AG09309 (cell line): ENCODE measurements at places on chromosomes 16 and 17.

DNA sequence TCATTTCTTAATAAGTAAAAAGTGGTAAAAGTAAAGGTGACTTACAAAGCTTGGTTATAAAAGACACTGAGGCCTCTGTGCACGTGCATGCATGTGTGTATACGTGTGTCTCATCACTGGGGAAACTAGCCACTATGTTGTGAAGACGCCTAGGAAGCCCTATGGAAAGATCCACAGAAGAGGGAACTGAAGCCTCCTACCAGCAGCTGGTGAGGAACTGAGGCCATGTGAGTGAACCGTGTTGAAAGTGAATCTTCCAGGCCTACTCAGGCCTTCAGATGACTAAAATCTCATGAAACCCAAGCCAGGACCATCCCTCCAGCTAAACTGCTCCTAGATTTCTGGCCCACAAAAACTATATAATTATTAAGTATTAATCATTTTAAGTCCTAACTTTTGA lies 23.7 kb downstream of the PHLPP2 start:
- no peak for DNase-seq

DNA sequence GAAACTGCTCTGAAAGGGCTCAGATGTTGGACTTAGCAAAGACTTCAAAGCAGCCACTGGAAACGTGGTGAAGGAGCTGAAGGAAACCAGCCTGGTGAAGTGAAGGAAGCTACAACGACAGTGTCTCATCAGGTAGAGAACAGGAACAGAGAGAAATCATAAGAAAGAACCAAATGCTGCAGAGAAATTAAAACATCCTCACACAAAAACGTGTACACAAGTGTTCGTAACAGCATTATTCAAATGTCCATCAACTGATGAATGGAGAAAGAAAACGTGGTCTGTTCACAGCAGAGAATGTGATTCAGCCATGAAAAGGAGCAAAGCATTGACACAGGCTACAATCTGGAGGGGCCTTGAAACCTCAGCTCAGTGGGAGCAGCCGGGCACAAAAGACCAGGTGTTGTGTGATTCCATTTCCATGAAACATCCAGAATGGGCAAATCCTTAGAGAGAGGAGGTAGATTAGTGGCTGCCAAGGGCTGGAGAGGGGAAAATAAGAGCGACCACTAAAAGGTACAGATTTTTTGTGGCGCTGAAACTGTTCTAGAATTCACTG lies 26.9 kb downstream of the IFT140 start:
- no peak for DNase-seq

GRCh38 chr16:50270510-50271147 lies 4.3 kb downstream of the ADCY7 start:
- no peak for DNase-seq

DNA sequence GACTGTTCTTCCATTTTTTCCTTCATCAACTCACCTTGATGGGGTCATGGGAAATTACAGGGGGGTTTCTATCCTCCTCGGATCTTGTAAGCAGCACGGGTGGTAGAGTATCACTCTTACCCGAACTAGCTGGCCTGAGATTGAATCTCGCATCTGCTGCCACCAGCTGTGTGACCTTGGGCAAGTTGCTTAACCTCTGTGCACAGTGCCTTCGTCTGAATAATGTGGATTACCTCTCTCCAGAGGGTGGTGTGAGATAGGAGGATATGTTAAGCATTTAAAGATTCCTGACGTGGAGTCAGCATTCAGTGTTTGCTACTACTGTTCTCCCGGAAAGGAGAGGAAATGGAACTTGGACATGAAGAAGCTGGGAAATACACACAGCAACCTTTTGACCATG lies 24.4 kb downstream of the LASP1 start:
- DNase-seq, result no peak

GRCh38 chr16:88597856-88598491 lies 27.8 kb downstream of the ZC3H18 start:
- DNase-seq, result no peak

GRCh38 chr17:50115756-50116155 lies 14.2 kb downstream of the SAMD14 start:
- DNase-seq, result no peak

GRCh38 chr16:15607700-15608396 lies 35.1 kb downstream of the MARF1 start:
- DNase-seq, result no peak
